Fibroblast of skin of right biceps (primary cell): ENCODE measurements at places on chromosomes 4 and X.

DNA sequence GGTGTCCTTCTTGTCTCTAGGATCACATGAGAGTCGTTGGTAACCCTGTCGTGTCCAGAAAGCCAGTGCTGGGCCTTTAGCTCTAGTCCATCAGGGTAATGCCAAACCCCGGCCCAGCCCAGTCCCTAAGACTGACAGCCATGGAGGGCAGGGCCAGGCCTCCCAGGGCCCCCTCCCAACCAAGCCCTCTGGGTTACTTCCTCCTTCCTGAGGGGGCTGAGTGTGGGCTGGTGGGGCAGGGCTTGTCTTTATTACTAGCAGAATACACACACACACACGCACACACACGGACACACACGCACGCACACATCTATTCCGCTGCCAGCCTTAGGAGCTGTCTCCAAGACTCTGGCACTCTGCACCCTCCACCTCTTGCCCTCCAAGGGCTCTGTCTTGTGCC lies 35.6 kb upstream of the CDKN2AIP start:
- DNase-seq, result no peak

GRCh38 chr4:157988641-157989040 lies 184.2 kb downstream of the GASK1B start:
- no peak for DNase-seq

- peak; percentile 37 for DNase-seq
These were observed at the start of gene TRO for GRCh38 chrX:54920610-54921426. TSS of gene TRO (plus strand) at chrX:54920824. CDS start at chrX:54922247, 1,423 bp downstream.

GRCh38 chrX:65688403-65688871 lies 21.0 kb downstream of the MSN start:
- DNase-seq, result peak; percentile 26

DNA sequence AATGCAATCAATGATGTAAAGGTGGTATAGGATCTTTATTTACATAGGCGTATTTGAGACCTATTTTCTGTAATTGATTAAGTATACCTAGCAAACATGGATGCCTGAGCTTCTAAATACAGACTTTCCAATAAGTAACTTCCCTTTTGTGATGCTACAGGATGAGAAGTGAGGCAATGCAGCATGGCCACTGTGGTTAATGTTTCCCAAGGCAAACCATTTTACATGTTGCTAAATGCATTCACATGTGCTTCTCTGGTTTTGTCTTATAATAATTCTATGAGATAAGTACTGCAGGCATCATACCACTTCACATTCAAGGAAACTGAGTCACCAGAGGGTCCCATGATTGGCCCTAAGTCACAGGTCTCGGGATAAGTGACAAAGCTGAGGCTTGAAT lies 35.7 kb upstream of the NKX3-2 start:
- no peak for DNase-seq

DNA sequence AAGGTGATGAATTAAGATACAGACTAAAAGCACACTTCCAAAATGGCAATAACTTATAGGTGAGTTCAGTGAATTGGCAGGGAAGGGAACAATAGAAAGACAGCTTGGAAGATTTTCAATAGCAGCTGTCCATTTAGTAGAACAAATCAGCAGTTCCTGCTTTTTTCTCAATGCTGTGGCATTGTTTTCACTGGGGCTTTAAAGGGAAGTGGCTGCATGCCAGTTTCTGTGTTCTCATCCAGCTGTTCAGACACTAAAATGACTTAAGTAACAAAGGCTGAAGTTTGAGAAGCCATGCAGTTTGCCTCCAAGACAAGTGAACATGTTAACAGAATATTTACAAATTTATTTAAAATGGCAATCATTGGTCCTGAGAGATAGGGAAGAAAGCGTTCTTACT lies 291.9 kb downstream of the FAM47A start:
- DNase-seq, result no peak

GRCh38 chr4:125187226-125188176 lies 127.3 kb upstream of the FAT4 start:
- peak; percentile 75 for DNase-seq

GRCh38 chrX:97931586-97931985 lies 1047.9 kb downstream of the RPA4 start:
- DNase-seq, result no peak

DNA sequence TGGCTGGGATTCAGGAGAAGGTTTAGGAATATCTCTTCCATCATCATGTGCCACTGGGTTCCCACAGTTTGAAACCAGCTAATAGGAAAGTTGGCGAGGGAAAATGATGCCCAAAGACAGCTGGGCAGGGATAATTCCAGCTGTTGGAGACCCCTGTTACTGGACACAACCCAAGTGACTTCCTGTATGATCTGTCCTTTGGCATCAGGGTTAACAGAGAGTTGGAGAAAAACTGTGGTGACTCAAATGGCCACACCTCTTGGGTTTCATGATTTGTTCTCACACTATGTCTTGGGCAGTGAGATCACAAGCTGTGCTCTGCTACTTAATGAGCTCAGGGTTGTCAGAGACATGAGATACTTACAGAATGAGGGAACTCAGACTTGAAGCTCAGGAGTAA lies 3.8 kb downstream of the FGF16 start:
- DNase-seq, result peak; percentile 58

- peak; percentile 82 for DNase-seq
These were observed 487.9 kb downstream of the C4orf33 start for GRCh38 chr4:129583868-129584267.

DNA sequence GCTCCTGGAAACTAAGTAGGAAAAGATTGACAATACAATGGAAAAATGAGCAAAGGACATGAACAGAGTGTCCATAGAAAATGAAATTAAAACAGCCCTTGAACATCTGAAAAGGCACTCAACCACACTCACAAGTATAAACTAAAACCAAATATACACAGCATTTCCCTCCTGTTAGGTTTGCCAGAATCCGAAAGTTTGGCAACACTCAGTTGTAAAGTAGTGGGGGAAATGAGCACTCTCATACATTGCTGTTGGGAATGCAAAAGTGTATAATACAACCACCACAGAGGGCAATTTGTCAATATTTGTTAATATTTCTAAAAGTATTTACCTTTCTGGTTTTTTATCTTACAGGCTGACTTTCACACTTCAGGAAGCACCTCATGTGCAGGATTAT lies 84.2 kb upstream of the TMEM164 start:
- DNase-seq, result no peak

- DNase-seq, result no peak
These were observed 59.8 kb downstream of the PTCHD1 start for GRCh38 chrX:23394421-23394820.

DNA sequence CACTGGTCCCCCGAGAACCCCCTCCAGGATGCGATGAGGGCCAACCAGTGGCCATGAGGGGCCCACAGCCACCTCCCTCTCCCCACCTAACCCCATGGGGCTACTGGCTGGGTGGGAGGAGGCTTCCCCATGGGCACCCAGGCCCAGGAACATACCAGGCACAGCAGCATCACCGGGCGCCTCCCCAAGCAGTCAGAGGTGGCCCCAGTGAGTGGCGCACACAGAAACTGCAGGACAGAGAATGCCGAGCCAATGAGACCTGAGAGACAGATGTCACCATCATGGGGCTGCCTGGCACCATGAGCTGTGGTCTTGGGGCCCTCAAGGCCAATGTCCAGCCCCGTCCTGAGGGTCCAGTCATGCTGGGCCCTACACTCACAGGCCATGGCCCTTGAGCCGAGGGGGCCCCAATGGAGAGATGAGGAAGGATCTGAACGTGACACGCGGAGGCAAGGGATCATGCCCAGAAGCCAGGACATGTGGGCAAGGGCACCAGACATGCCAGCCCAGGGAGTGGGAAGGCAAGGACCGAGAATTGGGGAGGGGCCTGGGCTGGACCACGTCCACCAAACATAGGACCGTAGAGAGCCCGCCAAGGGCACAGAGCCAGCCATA lies 30.1 kb downstream of the NOP14 start:
- no peak for DNase-seq

DNA sequence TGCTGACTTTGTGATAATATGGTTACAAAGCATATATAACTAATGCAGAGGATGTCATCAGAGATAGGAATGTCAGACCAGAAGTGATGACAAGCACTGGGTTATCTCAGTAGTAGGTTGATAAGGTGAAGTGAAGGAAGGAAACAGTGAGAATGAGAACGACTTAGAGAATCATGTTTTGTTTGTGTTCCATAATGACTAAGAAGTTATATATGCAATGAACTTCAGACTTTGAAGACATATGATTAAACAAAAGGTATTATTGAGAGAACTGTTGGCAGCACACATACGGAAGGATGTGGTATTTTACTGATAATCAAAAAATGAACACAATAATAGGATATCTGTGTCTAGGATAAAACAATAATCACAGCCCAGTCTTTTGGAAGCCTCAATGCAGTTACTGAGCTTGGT lies 18.3 kb upstream of the HHIP start:
- peak; percentile 42 for DNase-seq

DNA sequence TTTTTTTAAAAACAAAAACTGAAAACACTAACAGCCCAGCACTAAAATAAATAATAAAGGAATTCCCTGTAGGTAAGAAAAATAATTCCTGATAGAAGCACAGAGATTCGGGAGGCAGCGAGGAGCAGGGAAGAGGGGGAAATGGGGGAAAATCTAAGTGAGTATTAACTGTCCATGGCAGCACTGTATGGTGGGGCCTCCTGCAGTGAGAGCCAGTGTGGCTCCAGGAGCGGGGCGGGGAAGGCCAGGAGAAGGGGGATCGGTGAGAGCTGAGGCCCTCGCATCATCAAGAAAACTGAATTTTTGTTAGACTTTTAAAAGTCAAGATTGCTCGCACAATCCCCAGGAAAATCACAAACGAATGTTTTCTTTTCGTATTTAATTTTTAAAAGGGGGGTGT lies 14.1 kb downstream of the RNF212 start:
- no peak for DNase-seq

GRCh38 chr4:112302320-112303274 lies 5.4 kb downstream of the ALPK1 start:
- DNase-seq, result no peak

- DNase-seq, result peak; percentile 59
These were observed 125.5 kb downstream of the GPC3 start for GRCh38 chrX:133859860-133860259.

- DNase-seq, result peak; percentile 41
These were observed 328.6 kb downstream of the PCDH19 start for GRCh38 chrX:100081503-100081902.

DNA sequence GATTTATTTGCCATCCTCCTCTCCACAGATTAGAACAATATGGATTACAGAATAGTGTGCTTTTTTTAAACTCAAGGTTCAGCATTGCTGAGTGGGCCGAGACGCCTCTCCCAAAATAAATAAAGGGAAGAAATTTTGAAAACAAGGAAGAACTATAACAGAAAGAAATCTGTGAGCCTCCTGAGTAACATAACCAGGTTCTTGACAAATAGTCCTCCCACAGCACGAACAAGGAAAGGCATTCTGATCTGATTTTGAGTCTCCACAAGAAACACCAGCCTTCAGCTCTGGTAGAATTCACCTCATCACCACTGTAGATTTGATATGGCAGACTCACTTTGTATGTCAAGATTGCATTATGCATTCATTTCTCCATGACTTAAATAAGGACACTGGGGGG lies 173.6 kb downstream of the HHIP start:
- no peak for DNase-seq

- DNase-seq, result no peak
These were observed 7.9 kb upstream of the EMCN start for GRCh38 chr4:100525686-100526085.

DNA sequence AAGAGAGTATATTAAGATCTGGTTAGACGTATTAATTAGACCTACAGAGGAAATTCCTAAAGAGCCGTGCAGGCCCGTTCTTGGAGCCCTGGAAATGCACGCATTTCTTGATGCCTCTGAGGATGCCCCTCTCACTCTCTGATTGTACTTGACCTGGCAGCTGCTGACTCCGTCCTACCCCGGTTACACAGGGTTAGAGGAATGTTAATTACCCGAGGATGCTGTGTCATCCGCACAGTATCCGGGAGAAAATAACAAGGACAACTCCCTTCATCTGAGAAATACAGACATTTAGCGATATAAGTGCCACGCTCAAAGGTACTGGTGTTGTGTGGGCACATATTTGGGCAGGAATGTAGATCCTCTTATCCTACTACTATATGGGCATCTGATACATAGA lies 404.6 kb upstream of the FAT1 start:
- peak; percentile 79 for DNase-seq

GRCh38 chrX:66015900-66016689 lies 23.8 kb downstream of the VSIG4 start:
- DNase-seq, result no peak
